ENCODE measurements at places on chromosomes 12 and 14.

- no peak for DNase-seq
Observed at GRCh38 chr12:90017316-90017715, 308.7 kb upstream of the ATP2B1 start.

GRCh38 chr12:25701290-25701689 is 148.2 kb upstream of the LMNTD1 start:
- no peak for DNase-seq

- DNase-seq = no peak
Observed at GRCh38 chr12:100199023-100199346, 1.6 kb upstream of the ACTR6 start.

GRCh38 chr14:89405712-89406111 is 11.3 kb downstream of the FOXN3 start:
- no peak for DNase-seq
